ENCODE measurements at places on chromosomes 1 and 21. TPM values are rescaled to one million over a fixed set of nuclear protein-coding genes. Genes with fewer than 3 reads are reported as not detected.

DNA sequence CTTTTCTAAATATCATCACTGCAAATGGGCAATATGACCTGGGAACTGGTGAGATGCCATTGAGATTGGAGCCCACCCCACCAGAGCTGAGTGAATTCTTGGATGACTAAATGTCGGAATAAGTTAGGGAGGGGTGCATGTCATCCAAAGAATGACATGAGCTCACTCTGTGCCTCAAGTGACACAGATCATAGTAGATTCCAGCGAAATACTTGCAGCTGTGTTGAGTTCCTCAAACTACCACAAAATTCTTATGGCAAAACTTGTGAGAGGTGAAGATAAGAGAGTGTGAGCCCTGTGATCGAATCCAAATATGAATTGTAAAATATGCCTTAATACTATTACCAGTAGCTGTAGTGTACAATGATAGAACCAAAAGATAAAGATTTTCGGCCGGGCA lies 2.3 kb upstream of the TCP10L start:
- no peaks in the 10 kb centered on the region for H3K36me3 ChIP-seq
- no peak for DNase-seq
- no peaks in the 10 kb centered on the region for H3K4me1 ChIP-seq

GRCh38 chr1:150562446-150563339 lies 13.5 kb downstream of the ADAMTSL4 start:
- H3K27me3 ChIP-seq: no peaks in the 10 kb centered on the region
- peak overlapping the region; percentile 100 for H3K27ac ChIP-seq
- H3K36me3 ChIP-seq: no peaks in the 10 kb centered on the region
- peaks cover 91% of the 10 kb centered on the region for H3K4me1 ChIP-seq

GRCh38 chr1:27906759-27907158 lies 28.0 kb upstream of the SMPDL3B start:
- no peak overlapping the region for H3K4me3 ChIP-seq
- no peak overlapping the region for H3K27ac ChIP-seq
- peaks cover 92% of the 10 kb centered on the region for H3K36me3 ChIP-seq
- H3K4me1 ChIP-seq: no peaks in the 10 kb centered on the region
- no peaks in the 10 kb centered on the region for H3K27me3 ChIP-seq
- DNase-seq: no peak

DNA sequence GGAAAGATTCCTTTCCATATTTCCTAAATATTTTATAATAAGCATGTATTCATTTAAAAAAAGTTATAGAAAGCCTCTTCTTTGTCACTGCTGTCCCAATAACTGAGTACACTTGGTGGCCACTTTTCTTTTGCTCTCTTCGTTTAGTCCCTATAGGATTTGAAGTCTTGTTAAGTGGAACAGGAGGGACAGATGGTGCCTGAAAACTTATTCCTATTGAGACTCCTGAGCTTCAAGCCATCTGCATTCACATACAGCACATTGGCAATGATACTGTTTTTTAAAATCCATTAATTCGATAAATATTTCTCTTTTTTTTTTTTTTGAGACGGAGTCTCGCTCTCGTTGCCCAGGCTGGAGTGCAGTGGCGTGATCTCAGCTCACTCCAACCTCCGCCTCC lies 2.0 kb upstream of the ZBTB40 start:
- H3K4me1 ChIP-seq: peaks cover 19% of the 10 kb centered on the region
- H3K27me3 ChIP-seq: no peaks in the 10 kb centered on the region
- H3K27ac ChIP-seq: no peak overlapping the region
- H3K4me3 ChIP-seq: no peak overlapping the region
- DNase-seq: no peak

DNA sequence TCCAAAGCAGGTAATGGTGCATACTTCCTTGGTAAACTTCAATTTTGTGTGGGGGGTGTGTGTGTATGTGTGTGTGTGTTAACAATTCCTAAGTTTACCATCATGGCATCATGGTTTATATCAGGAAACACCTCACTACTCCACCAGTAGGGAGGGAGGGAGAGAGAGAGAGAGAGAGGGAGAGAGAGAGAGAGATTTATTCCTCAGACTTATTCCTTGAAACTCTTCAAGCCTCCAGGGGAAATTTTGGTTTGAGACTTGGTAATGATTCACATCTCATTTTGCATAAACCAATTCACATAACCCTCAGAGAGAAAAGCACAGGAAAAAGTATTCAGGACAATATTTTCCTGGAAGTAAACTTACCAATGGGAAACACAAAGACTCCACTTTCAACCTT lies 115.0 kb downstream of the TTLL7 start:
- no peaks in the 10 kb centered on the region for H3K36me3 ChIP-seq
- no peak overlapping the region for H3K27ac ChIP-seq

DNA sequence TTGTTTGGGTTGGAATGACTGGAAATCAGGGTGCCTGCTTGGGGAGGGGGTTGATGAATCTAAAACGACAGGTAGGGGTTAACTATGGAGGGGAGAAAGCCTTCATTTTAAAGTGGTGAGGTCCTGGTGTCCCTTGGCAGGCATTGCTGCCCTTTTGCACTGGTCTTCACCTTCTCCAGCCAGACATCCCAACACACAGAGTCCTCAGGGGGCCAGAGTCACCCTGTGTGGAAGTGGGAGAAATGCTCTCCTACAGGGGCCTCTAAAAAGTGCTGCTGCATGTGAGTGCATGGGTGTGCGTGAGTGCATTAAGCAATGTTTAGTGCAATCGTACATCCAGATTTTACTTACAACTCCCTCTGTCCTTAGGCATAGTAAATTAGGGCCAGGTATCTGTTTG lies 39.0 kb downstream of the TEX35 start:
- no peaks in the 10 kb centered on the region for H3K4me1 ChIP-seq
- no peaks in the 10 kb centered on the region for H3K36me3 ChIP-seq
- no peak overlapping the region for H3K27ac ChIP-seq

DNA sequence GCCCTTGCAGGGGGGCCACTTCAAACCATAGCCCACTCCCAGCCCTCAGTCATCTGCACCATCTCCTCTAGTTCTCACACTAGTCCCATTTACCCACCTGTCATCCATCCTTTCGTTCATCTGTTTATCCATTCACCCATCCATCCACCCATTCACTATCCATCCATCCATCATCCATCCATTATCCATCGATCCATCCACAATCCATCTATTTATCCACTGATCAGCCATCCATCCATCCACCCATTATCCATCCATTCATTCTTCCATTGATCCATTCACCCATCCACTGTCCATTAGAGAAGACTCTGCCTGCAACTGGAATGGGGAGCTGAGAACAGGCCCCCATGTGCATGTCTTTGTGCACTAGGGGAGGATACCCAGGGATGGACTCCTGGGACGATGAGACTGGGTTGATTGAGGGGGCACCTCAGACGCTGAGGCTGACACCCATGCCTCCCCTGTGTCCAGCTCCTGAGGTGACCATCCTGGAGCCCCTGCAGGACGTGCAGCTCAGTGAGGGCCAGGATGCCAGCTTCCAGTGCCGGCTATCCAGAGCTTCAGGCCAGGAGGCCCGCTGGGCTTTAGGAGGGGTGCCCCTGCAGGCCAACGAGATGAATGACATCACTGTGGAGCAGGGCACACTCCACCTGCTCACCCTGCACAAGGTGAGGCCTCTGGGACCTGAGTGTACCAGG lies 97.9 kb downstream of the TRIM11 start:
- peaks cover 4% of the 10 kb centered on the region for H3K36me3 ChIP-seq
- H3K27ac ChIP-seq: no peak overlapping the region
- H3K4me1 ChIP-seq: no peaks in the 10 kb centered on the region
- DNase-seq: peak; percentile 24
- H3K27me3 ChIP-seq: no peaks in the 10 kb centered on the region
- no peak overlapping the region for H3K4me3 ChIP-seq

DNA sequence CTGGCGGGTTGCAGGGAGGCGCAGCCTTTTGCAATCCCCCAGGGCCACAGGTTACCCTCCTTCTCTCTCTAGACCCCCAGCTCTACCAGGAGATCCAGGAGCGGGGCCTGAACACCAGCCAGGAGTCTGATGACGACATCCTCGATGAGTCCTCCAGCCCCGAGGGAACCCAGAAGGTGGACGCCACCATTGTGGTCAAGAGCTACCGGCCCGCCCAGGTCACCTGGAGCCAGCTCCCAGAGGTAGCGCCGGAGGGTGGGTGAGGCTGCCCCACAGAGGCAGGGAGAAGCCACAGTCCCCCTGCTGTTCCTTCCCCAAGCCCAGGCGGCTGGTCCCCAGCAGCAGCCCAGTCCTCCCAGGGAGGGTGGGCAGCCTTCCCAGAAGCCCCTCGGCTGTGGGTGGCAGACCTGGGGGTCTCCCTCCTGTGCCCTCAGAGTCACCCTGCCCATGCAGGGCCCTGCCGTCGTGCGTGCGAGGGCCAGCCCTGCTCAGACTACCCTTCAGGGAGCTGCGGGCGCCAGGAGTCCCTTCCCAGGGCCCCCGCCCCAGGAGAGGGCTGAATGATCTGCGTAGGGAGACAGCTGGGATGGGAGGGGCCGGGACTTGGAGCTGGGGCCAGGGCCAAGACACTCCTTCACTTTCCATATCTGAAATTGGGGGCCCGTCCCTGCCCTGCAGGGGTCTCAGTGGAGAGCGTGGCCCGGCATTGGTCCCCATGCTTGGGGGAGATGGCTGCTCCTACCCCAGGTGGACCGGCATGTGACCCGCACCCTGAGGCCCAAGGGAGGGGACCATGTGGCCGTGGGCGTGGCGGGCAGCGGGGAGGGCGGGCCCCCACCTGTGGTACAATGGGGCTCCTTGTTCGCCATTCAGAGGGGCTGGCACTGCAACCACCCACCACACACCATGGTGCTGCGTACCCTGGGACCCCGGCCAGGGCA lies 12.9 kb downstream of the ARHGEF16 start:
- peaks cover 4% of the 10 kb centered on the region for H3K4me1 ChIP-seq
- H3K27me3 ChIP-seq: no peaks in the 10 kb centered on the region
- no peak overlapping the region for H3K27ac ChIP-seq
- H3K36me3 ChIP-seq: no peaks in the 10 kb centered on the region

DNA sequence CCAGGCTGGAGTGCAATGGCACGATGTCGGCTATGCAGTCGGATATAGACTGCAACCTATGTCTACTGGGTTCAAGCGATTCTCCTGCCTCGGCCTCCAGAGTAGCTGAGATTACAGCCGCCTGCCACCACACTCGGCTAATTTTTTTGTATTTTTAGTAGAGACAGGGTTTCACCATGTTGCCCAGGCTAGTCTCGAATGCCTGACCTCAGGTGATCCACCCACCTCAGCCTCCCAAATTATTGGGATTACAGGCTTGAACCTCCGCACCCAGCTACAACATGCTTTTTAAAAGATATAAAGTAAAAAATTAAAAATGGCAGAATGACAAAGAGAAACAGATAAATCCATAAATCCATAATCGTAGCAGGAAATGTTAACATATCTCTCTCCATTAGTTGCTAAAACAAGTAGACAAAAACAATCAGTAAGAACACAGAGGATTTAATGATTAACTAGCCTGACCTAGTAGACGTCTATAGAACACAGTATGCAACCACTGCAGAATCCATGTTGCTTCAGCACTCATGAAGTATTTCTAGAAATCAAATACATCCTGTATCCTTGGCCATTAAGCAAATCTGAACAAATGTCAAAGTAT lies 59.9 kb upstream of the SPOCD1 start:
- no peaks in the 10 kb centered on the region for H3K27me3 ChIP-seq
- H3K4me1 ChIP-seq: no peaks in the 10 kb centered on the region
- no peak overlapping the region for H3K27ac ChIP-seq

DNA sequence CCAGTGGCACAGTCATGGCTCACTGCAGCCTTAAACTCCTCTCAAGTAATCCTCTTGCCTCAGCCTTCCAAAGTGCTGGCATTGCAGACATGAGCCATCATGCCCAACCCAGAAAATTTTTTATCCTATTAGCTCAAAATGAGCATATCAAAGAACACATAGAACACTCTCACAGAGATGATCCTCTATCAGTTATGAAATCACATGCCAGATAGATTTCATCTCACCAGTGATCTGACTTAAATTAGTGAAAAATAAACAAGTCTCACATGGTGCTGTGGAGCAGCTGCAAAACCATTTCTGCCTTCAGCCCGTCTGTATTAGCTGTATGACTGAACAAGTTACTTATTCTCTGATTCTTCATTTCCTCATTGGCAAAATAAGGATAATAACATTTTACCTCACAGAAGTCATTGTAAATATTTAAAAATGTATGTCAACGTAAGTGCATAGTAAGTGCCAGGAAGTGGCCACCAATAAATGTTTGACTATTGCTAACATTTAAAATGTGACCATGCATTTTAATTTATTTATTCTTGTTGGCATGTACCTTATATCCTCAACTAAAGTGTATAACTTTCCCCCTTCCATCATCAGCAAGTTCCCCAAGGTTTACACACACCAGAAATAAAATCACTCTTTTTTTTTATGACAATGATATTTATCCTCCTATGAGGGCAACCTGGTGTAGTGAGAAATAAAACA lies 29.0 kb upstream of the SLC19A2 start:
- no peak overlapping the region for H3K4me3 ChIP-seq
- H3K27me3 ChIP-seq: no peaks in the 10 kb centered on the region
- no peak for DNase-seq

GRCh38 chr21:46018615-46019014 lies 37.0 kb downstream of the COL6A1 start:
- no peaks in the 10 kb centered on the region for H3K4me1 ChIP-seq
- no peak for DNase-seq
- no peaks in the 10 kb centered on the region for H3K36me3 ChIP-seq
- no peak overlapping the region for H3K27ac ChIP-seq
- H3K4me3 ChIP-seq: no peak overlapping the region

DNA sequence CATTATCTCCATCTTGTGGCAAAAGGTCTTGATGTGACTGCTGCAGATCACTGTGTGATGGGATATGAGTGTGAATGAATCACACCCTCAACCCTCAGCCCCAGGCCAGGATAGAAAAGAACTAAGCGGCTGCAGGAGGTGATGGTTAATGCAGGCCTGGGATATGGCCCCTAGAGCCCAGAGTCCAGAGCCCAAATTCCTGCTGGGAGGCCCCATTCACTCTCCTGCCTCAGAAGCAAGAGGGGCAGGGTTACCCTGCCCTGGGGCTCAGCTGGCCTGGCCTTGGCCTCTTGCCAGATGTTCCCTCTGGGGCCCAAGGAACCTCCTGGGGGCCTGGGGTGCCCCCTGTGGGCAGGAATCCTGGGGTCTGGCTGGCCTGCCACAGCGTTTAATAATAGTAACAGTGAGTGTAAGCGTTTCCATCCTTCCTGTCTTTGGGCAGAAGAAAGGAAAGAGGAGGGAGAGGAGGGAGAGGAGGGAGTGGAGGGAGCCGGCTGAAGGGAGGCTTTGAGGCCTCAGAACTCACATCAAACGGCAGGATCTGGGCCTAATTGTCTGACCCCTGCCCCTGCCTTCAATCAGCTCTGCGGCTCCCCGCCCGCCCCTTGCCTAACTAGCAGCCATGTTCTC lies 26.2 kb downstream of the DMAP1 start:
- no peaks in the 10 kb centered on the region for H3K4me1 ChIP-seq
- peak overlapping the region; percentile 0 for H3K27ac ChIP-seq
- no peaks in the 10 kb centered on the region for H3K27me3 ChIP-seq
- H3K4me3 ChIP-seq: no peak overlapping the region
- DNase-seq: no peak

- no peak overlapping the region for H3K4me3 ChIP-seq
- no peak for DNase-seq
- no peak overlapping the region for H3K27ac ChIP-seq
- H3K36me3 ChIP-seq: no peaks in the 10 kb centered on the region
- no peaks in the 10 kb centered on the region for H3K27me3 ChIP-seq
- H3K4me1 ChIP-seq: no peaks in the 10 kb centered on the region
Observed at GRCh38 chr1:242435200-242435599, 89.3 kb downstream of the PLD5 start.

Gene YY1AP1
- total RNA-seq: 65.1 TPM

Gene ZNF593OS
- not detected for total RNA-seq

Gene ACP6
- 14.1 TPM for total RNA-seq

Data from left lung (tissue), 14 donors.